Psoas muscle (tissue), 8 donors: ENCODE measurements at places on chromosomes 2 and 18. TPM values are rescaled to one million over a fixed set of nuclear protein-coding genes. Genes with fewer than 3 reads are reported as not detected.

DNA sequence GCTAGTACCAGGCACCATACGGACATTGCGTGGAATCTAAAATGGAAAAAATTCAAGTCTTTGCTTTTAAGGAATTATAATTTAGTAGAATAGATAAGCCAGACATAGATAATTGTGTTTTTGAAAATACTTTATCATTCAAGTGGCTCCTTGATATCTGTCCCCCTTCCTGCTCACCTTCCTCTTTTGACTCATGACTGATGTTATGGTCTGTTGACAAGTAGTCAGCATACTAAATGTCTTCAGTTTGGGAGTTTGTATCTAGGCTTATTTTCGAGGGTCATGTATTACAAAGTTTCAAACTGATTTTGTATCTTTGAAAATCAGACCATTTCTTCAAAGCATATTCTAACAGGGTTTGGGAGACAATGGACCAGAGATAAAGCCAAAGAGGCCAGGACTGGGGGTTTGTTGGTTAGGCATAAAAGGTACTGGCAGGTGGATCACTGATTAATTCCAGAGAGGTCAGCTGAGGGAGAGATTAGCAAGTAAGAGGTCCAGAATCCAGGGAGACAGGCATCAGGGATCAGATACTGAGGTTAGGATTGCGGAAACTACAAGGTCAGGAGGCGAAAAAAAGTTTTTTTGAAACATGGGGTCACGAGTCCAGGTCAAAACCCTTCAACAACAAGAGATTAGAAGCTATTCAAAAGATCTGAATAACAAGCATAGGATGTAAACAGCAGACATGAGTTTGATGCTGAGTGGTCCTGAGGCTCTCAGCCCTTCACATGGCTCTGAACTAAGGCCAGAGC is 31.5 kb upstream of the KLHL14 start:
- no peaks in the 10 kb centered on the region for H3K4me1 ChIP-seq
- no peaks in the 10 kb centered on the region for H3K27me3 ChIP-seq
- DNase-seq = no peak

The LRPPRC gene
- 106 TPM for total RNA-seq

- no peak for DNase-seq
- H3K4me1 ChIP-seq = no peaks in the 10 kb centered on the region
- no peak overlapping the region for H3K4me3 ChIP-seq
- no peak overlapping the region for H3K27ac ChIP-seq
These were observed 23.5 kb upstream of the RPL37A start for GRCh38 chr2:216474925-216475670.

DNA sequence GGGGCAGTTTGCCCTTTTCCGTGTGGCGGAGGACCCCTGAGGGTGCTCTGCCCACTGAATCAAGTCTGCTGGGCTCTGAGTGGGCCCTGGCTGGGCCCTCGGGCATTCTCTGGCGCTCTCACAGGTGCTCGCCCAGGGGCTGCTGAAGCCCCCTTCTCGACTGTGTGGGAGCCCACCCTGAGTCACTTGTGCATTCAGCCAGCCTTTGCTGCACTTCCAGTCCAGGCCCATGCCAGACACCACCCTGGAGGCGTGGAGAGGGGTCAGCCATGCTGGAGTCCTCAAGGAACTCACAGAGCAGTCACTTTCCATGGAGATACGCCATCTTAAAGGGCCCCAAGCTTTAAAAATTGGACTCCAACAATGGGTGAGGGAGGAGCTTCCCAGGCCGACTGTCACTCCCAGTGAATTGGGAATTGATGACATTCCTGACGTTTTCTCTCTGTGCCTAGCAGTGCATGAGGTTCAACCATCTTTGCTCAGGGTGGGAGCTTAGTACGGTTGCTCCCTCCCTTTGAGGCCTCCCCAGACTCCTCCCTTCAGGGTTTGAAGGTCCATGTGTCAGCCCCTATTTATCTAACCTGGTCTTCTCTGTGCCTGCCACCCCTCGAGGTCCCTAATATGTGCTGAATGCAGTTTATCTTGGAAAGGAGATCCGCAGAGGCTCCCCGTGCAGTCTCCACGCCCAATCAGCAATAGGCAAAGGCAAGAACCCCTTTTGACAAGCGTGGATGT is 71.8 kb upstream of the HS6ST1 start:
- no peaks in the 10 kb centered on the region for H3K36me3 ChIP-seq
- no peak overlapping the region for H3K27ac ChIP-seq
- no peak overlapping the region for H3K4me3 ChIP-seq
- DNase-seq = peak; percentile 21

The NEDD4L gene
- 28.0 TPM for total RNA-seq

The FOXI3 gene
- not detected for total RNA-seq

GRCh38 chr18:58637946-58638345 is 9.1 kb upstream of the ALPK2 start:
- H3K36me3 ChIP-seq = no peaks in the 10 kb centered on the region
- no peak for DNase-seq
- no peak overlapping the region for H3K4me3 ChIP-seq
- H3K27ac ChIP-seq = peak overlapping the region; percentile 77
- H3K27me3 ChIP-seq = no peaks in the 10 kb centered on the region
- H3K4me1 ChIP-seq = peaks cover 40% of the 10 kb centered on the region

- peaks cover 36% of the 10 kb centered on the region for H3K4me1 ChIP-seq
- H3K27me3 ChIP-seq = no peaks in the 10 kb centered on the region
- no peak for DNase-seq
- no peak overlapping the region for H3K4me3 ChIP-seq
- peak overlapping the region; percentile 66 for H3K27ac ChIP-seq
These were observed 46.4 kb downstream of the UGP2 start for GRCh38 chr2:63888053-63888452.

GRCh38 chr18:30094556-30094955 is 948.0 kb downstream of the DSC3 start:
- H3K4me3 ChIP-seq = no peak overlapping the region
- no peaks in the 10 kb centered on the region for H3K36me3 ChIP-seq
- H3K27me3 ChIP-seq = no peaks in the 10 kb centered on the region
- DNase-seq = no peak

The LAMA3 gene
- 0.49 TPM for total RNA-seq

GRCh38 chr2:232549655-232550353 is 553 bp downstream of the TIGD1 start:
- H3K36me3 ChIP-seq = peaks cover 32% of the 10 kb centered on the region
- H3K4me3 ChIP-seq = peak overlapping the region; percentile 97

GRCh38 chr18:11316546-11316945 is 167.2 kb upstream of the PIEZO2 start:
- no peaks in the 10 kb centered on the region for H3K27me3 ChIP-seq
- no peak for DNase-seq
- H3K27ac ChIP-seq = no peak overlapping the region
- H3K36me3 ChIP-seq = no peaks in the 10 kb centered on the region

GRCh38 chr18:38933910-38934510 is 1368.4 kb upstream of the CELF4 start:
- no peak overlapping the region for H3K4me3 ChIP-seq
- H3K36me3 ChIP-seq = no peaks in the 10 kb centered on the region
- no peak overlapping the region for H3K27ac ChIP-seq
- H3K27me3 ChIP-seq = no peaks in the 10 kb centered on the region
- H3K4me1 ChIP-seq = no peaks in the 10 kb centered on the region

- H3K27me3 ChIP-seq = no peaks in the 10 kb centered on the region
- no peak overlapping the region for H3K27ac ChIP-seq
These were observed 79.1 kb upstream of the TANC1 start for GRCh38 chr2:158889135-158889853.

DNA sequence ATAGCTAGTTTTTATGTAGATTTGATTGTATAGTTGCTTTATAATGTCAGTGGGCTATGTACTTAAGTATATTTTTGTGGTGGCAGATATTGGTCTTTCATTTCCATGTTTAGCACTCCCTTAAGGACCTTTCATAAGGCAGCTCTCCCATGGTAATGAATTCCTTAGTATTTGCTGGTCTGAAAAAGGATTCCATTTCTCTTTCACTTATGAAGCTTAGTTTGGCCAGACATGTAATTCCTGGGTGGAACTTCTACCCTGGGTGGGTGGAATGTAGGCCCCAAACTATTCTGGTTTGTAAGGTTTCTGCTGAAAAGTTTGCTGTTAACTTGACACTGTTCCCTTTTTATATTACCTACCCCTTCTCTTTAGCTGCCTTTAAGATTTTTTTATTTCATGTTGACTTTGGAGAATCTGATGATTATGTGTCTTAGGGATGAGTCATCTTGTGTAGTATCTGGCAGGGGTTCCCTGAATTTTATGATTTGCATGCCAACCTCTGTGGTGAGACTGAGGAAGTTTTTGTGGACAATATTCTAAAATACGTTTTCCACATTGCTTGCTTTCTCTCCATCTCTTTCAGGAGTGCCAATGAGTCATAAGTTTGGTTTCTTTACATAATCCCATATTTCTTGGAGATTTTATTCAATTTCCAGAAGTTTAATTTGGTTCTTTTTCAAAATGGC is 65.4 kb upstream of the VRK2 start:
- no peaks in the 10 kb centered on the region for H3K36me3 ChIP-seq
- H3K4me1 ChIP-seq = no peaks in the 10 kb centered on the region
- H3K4me3 ChIP-seq = no peak overlapping the region
- no peak for DNase-seq
- no peaks in the 10 kb centered on the region for H3K27me3 ChIP-seq

DNA sequence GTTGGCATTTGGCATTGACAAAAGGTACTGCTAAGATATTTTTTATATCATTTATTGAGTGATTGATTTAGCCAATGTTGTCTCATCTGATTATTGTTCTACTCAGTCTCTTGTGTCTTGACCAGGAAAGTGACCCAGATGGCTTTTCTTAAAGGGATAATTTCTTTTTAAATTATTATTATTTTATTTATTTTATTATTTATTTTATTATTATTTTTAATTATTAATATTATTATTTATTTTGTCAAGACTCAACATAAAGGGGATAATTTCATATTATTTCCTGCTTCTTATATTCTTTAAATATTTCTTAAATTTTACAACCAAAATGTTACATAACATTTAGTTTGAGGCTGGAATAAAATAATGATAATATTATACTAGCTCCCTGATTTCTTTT is 27.1 kb downstream of the DYNC2LI1 start:
- H3K4me1 ChIP-seq = no peaks in the 10 kb centered on the region
- H3K27ac ChIP-seq = no peak overlapping the region
- no peaks in the 10 kb centered on the region for H3K36me3 ChIP-seq
- no peak for DNase-seq
- H3K27me3 ChIP-seq = no peaks in the 10 kb centered on the region
- H3K4me3 ChIP-seq = no peak overlapping the region

GRCh38 chr2:47534179-47534919 is 131.4 kb downstream of the MSH2 start:
- peak; percentile 43 for DNase-seq
- H3K27ac ChIP-seq = no peak overlapping the region
- no peak overlapping the region for H3K4me3 ChIP-seq
- no peaks in the 10 kb centered on the region for H3K4me1 ChIP-seq
- H3K27me3 ChIP-seq = no peaks in the 10 kb centered on the region

GRCh38 chr2:217851191-217852020 is 151.4 kb downstream of the TNS1 start:
- peak overlapping the region; percentile 89 for H3K27ac ChIP-seq
- DNase-seq = peak; percentile 63
- H3K36me3 ChIP-seq = no peaks in the 10 kb centered on the region
- peaks cover 96% of the 10 kb centered on the region for H3K4me1 ChIP-seq
- peak overlapping the region; percentile 66 for H3K4me3 ChIP-seq

DNA sequence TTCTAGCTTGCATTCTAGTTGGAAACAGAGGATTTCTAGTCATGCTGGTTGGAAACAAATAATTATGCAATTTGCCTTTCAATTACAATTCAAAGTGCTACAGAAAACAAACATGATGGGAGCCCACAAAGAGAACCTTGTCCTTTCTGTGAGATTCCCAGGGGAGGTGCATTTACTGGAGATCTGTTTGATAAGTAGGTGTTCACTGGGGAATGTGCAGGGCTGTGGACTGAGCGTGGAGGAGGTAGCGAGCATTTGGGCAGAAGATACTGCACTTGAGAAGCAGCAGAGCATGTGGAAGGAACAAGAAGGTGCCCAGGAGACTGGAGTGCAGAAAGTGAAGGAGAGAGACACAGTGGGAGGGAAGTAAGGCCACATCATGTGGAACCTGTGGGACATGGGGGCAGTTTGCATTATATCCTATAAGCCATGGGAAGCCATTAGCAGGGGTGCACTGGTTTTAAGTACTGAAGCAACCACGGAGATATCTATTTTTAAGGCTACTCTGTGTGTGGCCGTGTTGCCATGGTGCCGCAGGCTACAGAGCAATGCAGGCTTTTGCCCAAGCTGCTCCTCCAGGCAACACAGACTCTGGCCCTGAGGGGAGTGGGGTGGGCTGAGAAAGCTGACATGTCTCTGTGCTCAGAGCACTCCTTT is 154.0 kb downstream of the ANTXR1 start:
- no peak for DNase-seq
- no peak overlapping the region for H3K4me3 ChIP-seq
- peaks cover 31% of the 10 kb centered on the region for H3K4me1 ChIP-seq
- no peak overlapping the region for H3K27ac ChIP-seq

The ECEL1 gene
- total RNA-seq = 0.36 TPM

GRCh38 chr2:171267855-171268629 is 107.3 kb upstream of the TLK1 start:
- H3K36me3 ChIP-seq = no peaks in the 10 kb centered on the region
- no peak for DNase-seq
- H3K4me3 ChIP-seq = no peak overlapping the region
- no peaks in the 10 kb centered on the region for H3K4me1 ChIP-seq
- no peak overlapping the region for H3K27ac ChIP-seq

DNA sequence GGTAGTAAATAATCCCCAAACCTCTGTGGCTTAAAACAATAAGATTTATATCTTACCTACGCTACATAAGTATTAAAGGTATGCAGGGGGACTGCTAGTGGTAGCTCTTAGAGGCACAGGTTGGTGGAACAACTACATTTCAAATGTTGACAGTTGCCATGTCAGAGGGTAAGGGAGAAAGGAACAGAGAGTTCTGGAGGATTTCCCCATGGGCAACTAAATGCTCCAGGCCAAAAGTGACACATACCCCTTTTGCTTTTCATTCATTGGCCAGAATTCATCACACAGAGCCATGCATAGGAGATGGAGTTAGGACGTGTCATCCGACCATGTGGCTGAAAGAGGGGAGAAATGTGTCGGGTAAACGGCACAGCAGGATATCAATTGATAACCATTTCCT is 133.2 kb downstream of the NAPG start:
- H3K4me3 ChIP-seq = no peak overlapping the region
- no peak for DNase-seq
- no peaks in the 10 kb centered on the region for H3K4me1 ChIP-seq
- no peaks in the 10 kb centered on the region for H3K36me3 ChIP-seq

DNA sequence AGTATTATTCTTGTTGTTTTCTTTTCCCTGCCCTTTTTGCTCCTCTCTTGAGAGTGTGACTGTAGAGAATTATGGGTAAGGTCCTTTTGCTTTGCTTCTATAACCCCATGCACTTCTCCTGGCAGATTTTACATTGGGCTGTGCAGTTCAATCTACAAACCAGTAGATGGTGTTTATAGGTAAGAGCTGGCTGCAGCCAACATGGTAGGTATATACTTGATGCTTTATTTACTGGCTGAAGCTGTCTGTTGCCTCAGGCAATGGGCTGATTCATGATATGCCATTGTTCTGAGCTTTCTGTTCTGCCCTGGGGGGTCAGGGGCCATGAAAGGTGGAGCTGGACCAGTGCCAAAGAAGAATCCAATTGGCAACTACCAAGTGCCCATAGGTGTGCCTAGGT is 48.3 kb upstream of the MYL1 start:
- no peaks in the 10 kb centered on the region for H3K27me3 ChIP-seq
- no peak overlapping the region for H3K27ac ChIP-seq
- no peak for DNase-seq

GRCh38 chr2:217438136-217438535 is 564.7 kb downstream of the TNS1 start:
- peaks cover 34% of the 10 kb centered on the region for H3K4me1 ChIP-seq
- no peak overlapping the region for H3K27ac ChIP-seq
- H3K36me3 ChIP-seq = no peaks in the 10 kb centered on the region
- no peak for DNase-seq
- no peaks in the 10 kb centered on the region for H3K27me3 ChIP-seq
- H3K4me3 ChIP-seq = no peak overlapping the region
